ENCODE measurements at places on chromosomes 3 and 15.

DNA sequence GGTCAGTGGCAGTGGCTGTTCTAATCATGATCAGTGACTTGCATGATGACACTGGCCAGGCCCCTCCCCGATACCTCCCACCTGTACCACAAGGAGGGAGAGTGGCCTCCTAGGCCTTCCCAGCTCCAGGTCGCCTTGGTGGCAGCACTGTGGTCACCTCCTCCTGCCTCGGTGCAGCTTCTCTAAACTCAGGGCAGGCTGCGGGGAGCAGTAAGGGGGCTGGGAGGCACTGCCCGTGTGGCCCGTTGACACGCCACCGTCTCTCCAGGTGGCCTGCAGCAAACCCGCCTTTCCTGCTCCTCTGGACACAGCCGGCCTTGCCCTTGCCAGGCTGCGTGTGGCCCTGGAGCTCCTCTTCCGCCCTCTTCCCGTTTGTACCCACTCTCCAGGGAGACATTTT is 184.1 kb downstream of the XXYLT1 start:
- no peak for DNase-seq

DNA sequence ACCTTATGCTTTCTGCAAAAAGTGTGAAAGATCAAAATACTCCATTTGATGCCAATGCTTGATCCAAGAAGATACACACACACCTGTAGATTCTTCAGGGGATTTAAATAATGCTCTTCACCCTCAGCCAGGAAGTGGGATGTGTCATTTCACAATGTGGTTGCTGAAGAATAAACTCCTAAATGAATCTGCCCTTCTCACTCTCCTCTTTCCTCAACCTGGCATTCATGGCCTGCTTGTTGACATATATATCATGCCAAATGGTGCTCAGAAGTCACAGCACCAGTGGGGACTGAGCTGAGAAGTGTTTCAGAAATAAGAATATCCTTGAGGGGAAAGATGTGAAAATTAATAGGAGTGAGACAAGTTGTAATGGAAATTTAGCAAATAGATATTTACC is 146.6 kb upstream of the ARHGEF26 start:
- no peak for DNase-seq

DNA sequence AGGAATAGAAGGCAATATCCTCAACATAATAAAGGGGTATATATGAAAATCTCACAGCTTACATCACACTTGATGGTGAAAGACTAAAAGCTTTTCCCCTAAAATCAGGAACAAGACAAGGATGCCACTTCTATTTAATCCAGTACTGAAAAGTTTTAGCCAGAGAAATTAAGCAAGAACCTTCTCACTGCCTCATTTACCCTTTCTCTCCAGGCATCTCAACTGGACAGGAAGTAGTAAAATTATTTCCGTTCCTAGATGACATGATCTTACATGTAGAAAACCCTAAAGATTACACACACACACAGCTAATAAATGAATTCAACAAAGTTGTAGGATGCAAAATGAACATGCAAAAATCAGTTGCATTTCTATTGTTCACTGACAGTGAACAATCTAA is 11.2 kb downstream of the SCAP start:
- DNase-seq: no peak

DNA sequence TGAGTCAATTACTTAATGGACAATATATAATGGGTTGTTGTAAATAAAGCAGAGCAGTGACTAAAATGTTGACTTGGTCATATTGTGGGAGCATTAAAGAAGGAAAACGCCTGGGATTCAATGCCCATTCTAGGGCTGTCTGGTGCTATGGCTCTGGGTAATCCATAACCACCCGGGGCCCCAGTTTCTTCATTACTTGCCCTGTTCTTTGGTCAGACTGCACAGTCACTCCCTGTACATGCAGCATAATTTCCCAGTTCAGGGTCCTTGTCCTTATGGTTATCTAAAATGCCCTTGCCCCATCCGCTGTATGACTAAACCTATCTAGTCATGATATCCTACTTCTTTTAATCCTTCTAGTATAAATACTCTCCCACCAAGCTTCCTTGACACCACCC is 27.5 kb upstream of the DENND4A start:
- DNase-seq: no peak

GRCh38 chr15:98676586-98677270 is 28.4 kb downstream of the IGF1R start:
- no peak for DNase-seq

- no peak for DNase-seq
Measured at GRCh38 chr3:130737622-130738021, 9.0 kb downstream of the PIK3R4 start.

DNA sequence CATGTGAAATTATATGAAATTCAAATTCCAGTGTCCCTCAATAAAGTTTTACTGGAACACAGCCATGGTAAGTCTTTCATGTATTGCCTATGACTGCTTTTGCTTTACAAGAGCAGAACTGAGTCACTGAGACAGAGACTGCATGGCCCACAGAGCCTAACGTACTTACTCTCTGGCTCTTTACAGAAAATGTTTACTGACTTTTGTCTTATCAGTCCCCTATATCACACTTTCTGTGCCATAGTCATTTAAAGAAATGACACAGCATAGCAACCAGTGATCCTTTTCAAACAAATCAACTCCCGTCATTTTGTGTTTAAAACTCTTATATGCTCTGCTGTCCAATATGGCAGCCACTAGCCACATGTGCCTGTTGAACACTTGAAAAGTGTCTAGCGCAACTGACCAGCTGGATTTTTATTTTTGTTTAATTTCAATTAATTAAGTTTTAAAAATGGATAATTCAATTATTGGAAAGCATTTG is 129.7 kb upstream of the CDIN1 start:
- no peak for DNase-seq

DNA sequence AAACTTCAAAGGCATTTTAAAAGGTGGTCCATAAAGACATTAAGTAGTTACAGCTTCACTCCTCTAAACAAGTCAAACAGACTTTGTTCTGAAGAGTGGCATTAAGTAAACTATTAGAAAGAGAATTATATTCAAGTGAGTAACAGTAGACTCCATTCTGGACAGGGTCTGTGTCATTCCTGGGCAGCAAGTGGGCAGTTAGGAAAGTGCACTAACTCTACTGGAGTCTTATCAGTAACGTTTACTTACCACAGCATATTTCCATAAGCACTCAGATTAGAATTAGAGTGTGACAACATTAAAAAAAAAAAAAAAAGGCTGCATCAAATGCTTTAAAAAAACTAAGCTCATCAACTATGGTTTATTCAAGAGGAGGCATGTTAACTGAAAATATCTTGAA is 10.6 kb downstream of the UBR1 start:
- no peak for DNase-seq

GRCh38 chr3:152331998-152332397 is 63.3 kb downstream of the MBNL1 start:
- no peak for DNase-seq

DNA sequence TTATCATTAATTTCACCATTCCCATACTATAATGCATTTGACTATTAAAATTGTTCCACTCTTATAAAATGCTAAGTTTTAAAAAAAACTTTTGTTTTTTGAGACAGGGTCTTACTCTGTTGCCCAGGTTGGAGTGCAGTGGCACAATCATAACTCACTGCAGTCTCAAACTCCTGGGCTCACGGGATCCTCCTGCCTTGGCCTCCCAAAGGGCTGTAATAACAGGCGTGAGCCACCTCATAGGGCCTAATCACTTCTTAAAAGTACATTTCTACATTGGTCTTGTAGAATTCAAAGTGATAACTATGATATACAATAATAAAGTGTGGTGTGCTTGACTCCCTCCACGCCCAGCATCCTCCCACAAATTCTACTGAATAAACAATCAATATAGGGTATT is 3.0 kb downstream of the DENND4A start:
- DNase-seq: no peak

DNA sequence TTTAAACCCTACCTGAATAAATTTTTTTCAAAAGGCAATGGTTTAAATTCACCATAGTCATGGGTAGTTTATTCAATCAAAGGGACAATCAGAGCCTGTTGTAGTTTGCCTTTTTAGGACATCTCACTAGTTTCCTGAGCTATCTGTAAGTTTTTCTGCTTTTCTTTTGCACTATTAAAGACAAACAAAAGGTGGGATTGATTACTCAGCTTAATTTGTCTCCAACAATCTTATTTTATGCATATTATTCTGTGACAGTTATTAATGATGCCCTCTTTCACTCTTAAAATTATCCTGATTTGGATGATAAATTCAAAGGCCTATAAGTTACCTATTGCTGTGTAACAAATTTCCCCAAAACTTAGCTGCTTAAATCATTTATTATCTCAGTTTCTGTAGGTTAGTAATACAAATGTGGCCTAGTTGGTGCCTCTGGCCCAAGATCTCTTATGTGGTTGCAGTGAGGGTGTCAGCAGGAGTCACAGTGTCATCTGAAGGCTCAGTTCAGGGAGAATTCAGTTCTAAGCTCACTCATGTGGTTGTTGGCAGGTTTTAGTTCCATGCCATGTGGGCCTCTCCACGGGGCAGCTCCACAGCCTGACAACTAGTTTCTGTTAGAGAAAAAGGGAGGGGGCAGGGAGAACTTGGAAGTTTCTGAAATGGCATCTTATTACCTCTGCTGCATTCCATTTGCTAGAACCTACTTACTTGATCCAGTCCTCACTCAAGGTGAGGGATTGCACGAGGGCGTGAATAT is 16.0 kb downstream of the ARMC8 start:
- no peak for DNase-seq

- DNase-seq: no peak
Measured at GRCh38 chr15:52584414-52584813, 15.6 kb upstream of the ARPP19 start.

All from stimulated activated CD8-positive, alpha-beta memory T cell treated with anti-CD3 and anti-CD28 coated beads, Interleukin-2, amount 100 ng/mL, for 48 hours (primary cell).